ENCODE measurements at places on chromosomes 12 and 14. TPM values are rescaled to one million over a fixed set of nuclear protein-coding genes. Genes with fewer than 3 reads are reported as not detected.
A peak's percentile ranks its signal among the peaks of the same experiment; 100 is the strongest.

- peak; percentile 89 for DNase-seq
Measured at GRCh38 chr12:25958428-25959070, at the start of gene RASSF8. Gene RASSF8 (plus strand): TSS chr12:25958682. CDS start chr12:26055344, 96,662 bp downstream.

- no peak for DNase-seq
Measured at GRCh38 chr12:119857041-119857591, 20.0 kb downstream of the CIT start.

DNA sequence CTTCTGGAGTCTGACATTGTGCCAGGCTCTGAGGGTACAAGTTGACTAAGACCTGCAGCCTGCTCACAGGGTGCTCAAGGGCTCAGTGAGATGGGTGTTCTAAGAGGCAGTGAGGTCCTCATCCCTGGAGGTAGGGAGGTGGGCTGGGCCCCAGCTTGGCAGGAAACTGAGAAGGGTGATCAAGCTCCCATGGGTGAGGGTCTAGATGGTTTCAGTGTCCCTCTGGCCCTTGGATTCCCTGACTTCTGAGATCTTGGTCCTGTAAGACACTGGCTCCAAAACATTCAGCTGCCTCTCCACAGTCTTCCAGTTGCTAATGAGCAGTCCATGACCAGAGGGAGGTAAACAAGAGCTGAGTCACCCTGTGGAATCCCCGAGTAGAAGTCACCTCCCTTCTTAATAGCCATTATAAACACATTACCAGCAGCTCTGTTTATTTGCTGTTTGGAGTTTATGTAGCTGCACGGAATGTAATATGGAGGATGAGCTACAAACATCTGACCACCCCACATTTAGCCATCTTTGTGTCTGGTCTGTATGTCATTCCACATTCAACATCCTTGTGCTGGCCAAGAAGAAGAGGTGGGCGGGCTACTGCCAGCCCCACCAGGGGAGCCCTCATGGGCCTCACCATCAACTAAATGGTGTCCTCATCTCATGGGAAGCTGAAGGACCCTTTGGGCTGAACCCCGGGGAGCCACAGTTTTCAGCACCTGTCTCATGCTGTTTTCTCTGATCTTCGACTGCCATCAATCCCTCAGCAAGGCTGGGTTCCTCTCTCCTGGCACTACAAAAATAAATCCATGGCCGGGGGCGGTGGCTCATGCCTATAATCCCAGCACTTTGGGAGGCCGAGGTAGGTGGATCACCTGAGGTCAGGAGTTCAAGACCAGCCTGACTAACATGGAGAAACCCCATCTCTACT, 37.2 kb upstream of the BDKRB2 start:
- DNase-seq, result no peak

GRCh38 chr12:66620688-66621087, 58.2 kb downstream of the GRIP1 start:
- no peak for DNase-seq

DNA sequence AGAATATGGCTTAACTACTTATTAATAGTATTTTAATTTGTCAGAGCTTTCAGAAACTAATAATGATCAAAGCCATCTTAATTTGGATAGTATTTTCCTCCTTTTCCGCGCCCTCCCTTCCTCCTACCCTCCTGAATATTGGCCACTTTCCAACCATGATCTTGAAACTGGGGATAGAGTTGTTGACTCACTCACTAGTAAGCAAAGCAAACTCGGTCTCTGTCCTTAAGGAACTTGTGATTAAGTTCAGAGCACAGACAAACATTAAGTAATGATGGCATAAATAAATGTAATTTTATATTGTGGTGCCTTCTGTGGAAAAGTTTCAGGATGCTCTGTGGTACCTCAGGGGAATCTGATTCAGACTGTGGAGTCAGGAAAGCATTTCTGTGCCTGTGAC, 75.7 kb downstream of the LRRK2 start:
- DNase-seq, result no peak

- DNase-seq, result peak; percentile 66
Measured at GRCh38 chr14:104389326-104390220, 190.0 kb upstream of the C14orf180 start.

GRCh38 chr12:5262450-5262849, 169.5 kb upstream of the NTF3 start:
- no peak for DNase-seq

DNA sequence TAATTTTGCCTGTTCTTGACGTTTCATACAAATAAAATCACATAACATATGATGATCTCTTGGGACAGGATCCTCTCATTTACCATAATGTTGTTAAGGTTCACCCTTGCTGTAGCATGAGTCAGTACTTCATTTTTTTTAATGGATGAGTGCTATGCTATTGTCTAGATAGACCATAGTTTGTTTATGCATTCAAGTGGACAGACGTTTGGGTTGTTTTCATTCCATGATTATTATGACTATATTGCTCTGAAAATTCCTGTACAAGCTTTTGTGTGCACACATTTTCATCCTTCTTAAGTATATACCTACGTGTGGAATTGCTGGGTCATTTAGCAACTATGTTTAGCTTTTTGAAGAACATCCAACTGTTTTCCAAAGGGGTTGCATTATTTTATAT, 325.6 kb upstream of the TMEM132C start:
- no peak for DNase-seq

- DNase-seq, result no peak
Measured at GRCh38 chr14:79658221-79658620, 553.1 kb downstream of the DIO2 start.

DNA sequence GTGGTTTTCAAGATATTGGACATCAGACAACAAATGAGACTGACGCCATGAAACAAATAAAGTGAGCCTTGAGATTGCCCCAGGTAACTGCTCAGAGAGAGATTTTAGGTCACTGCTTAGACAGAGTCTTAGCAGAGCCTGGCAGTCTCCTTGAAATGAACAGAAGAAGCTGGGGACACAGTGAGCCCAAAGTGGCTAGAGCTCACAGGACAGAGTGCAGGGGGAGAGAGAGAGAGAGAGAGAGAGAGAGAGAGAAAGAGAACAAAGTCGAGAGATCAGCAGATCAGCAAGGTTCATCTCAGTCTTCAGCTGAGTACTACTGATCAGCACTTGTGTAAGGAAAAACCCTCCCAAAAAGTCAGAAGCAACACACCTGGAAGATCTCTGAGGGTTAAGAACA, 147.4 kb downstream of the RMST start:
- no peak for DNase-seq

DNA sequence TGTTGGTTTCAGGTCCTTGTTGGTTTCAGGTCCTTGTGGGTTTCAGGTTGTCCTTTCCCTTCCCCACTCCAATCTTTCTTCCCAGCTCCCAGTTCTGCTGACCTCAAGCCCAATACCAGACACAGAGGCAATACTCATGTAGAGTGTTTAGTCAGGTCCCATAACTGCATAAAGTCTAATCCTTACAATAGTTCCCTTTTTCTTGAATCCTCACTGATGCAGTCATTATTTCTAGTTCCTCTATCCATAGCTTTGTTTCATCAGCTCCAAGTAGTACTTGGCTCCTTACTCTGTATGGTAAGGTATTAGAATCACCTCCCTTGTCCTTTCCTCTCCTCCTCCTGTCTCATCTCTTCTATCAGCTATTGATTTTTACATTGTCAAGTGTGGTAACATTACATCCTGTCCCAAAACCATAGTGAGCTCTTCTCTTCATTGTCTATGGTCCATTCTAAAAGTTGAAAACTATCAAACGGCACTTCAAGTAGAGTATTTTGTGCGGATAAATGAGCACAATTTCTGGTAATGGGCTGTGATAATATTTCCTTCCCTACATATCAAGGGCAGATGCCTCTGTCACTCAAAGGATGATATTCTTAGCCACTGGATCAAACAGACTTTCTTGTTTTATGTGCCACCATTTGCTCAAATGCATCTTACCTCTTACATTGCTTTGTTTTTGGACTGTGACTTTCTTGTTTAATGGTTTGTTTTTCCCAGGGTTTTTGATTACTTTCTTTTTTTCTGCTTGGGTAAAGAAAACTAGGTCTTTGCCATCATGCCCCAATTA, 57.2 kb upstream of the JDP2 start:
- no peak for DNase-seq

- DNase-seq, result no peak
Measured at GRCh38 chr14:101859538-101859902, 98.0 kb downstream of the PPP2R5C start.

- DNase-seq, result no peak
Measured at GRCh38 chr12:53995002-53995377, 5.0 kb upstream of the HOXC9 start.

DNA sequence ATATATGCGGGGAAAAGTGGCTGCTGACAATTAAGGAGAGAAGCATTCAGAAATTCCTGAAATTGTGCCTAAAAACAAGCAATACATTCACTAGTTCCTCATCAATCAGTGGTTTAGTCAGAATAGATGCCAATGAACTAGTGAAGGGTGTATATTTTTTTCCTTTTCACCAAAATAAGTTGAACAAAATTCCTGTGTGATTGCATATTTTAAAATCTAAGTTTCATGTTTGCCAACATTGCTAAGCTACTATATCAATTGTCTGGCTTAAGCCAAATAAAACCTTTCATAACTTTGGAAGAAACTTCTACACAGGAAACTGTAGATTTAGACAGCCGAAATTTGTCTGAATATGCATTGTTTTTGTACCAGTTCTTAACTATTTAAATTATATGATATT, 8.7 kb downstream of the PRKD1 start:
- DNase-seq, result no peak

GRCh38 chr12:106303202-106303820, 778 bp downstream of the TCP11L2 start:
- peak; percentile 96 for DNase-seq

- DNase-seq, result no peak
Measured at GRCh38 chr12:130685850-130686249, 30.2 kb downstream of the RIMBP2 start.

DNA sequence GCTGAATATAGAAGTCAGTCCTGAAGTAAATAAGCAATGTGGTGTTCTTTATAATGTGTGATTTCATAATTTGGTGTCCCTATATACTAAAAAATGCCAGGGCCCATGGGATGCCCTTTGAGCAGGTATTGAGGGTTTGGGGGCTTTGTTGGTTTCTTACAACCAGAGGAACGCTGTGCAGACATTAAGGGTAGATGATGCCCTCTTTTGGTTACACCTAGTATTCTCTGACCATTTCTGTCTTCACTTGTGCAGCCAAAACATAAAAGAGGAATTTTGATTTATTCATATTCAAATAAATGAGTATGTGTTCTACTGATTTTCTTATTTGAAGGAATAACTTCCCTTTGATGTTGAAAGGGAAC, 3.0 kb downstream of the LGR5 start:
- DNase-seq, result no peak

DNA sequence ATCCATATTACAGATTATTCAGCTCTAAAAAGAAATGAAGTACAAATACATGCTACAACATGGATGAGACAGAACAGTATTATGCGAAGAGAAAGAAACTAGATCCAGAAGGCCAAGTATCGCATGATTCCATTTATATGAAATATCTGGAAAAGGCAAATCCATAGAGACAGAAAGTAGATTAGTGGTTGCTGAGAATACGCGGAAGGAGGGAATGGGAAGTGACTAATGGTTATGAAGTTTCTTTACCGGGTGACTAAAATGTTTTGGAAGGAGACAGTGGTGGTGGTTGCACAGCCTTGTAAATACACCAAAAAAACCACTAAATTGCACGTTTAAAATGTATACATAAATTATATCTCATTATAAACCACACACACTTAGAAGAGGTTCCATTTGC, 12.5 kb downstream of the PRDM4 start:
- DNase-seq, result no peak

DNA sequence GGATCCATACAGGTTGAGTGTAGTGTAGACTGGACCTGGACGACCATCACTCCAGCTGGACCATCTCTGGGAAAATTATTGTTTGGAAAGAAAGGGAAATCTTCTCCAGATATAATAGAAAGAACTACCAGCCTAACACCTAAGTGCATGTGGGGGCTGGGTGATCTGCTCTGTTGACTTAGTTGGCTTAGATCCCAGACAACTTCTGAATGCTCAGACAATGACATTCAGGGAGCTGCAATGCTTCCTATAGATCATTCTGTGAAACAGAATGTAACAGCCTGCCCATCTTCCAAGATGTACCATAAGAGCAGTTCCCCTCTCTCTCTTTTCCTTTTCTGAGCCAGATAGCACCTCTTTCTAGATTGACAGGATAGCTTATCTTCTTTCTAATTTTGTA, 572.8 kb upstream of the STXBP6 start:
- no peak for DNase-seq

DNA sequence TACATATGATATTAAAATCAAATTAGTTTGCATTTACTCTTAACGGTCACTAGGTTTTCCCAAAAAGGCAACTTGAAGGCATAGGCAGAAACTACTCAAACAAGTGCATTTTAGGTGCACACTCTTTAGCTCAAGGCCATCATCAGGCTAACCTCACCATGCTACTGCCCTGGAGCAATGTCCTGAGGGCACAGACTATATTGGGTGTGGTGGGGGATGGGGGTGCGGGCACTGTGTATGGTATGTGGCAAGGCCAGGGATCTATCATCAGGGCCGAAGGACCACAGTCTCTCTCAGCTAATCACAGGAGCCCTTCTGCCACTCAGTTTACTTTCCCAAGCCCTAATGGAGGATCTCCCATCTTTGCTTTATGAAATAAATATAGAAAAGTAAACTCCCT, 51.9 kb downstream of the SH2B3 start:
- no peak for DNase-seq

DNA sequence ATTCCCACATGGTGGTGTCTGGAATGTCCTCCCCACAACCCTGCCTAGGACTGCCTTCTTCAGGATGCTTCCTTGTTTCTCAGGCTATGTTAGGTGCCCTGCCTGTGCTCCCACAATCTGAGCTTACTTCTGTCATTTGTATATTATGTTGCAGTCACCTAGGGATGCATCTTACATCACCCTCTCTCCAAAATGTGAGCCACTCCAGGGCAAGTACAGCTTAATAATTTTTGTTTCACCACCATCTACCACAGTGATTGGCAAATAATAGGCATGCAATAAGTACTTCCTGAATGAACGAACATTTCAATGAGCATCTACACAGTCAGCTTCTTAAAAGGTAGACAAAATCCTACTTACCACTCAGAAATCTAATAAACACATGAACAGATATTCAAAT, 37.6 kb downstream of the ZFYVE26 start:
- no peak for DNase-seq

IL22 gene
- total RNA-seq, result not detected

P2RX2 gene
- not detected for total RNA-seq

CCDC38 gene
- not detected for total RNA-seq

NRIP2 gene
- total RNA-seq, result 3.6 TPM

PLEKHG7 gene
- total RNA-seq, result not detected

MYG1 gene
- 37.8 TPM for total RNA-seq

SSTR1 gene
- 0.74 TPM for total RNA-seq

ENDOU gene
- total RNA-seq, result 0.38 TPM

SPX gene
- not detected for total RNA-seq

RNASE8 gene
- total RNA-seq, result not detected

HOXC12 gene
- 1.1 TPM for total RNA-seq

GPR68 gene
- 6.4 TPM for total RNA-seq

LRTM2 gene
- not detected for total RNA-seq

ADAM20 gene
- 1.1 TPM for total RNA-seq

PPP1R36 gene
- 0.62 TPM for total RNA-seq

CATSPERB gene
- 2.4 TPM for total RNA-seq

Measured in posterior vena cava (tissue), 2 donors.